ENCODE measurements at places on chromosomes 12 and 14. TPM values are rescaled to one million over a fixed set of nuclear protein-coding genes. Genes with fewer than 3 reads are reported as not detected.

Gene LRCOL1
- 0.17 TPM for total RNA-seq

DNA sequence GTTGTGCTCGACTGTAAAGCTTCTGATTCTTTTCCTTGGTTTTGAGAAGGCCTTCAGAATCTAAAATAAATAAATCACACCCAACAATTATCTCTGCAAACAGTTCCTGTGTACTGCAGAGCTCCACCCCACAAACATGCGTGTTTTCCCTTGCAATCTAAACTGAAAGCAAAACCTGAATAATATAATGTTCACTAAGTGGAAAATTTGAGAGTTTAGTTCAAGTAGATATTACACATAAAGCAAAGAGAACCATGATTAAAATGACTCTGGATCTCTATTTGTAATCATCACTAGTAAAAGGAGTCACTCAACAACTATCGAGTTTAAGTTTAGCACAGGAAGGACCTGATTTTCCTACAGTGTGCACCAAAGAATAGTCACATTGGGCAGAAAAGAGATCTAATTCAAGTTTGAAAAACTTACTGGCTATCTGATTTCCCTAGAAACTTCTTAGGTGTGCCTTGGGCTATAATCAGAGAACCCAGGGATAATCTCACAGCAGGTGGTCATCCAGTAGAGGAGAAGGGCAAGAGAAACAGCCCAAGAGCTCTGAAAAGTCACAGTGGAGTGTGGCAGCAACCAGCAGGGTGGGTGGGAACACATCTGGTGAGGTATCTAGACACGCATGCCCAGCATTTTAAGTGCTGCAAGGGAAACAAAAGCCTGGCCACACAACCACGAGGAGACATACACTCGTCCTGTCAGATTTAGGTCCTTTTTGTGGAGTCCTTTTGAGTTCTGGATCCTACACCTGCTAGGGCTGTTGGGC lies 25.4 kb downstream of the ATG14 start:
- no peak for DNase-seq
- H3K36me3 ChIP-seq = peaks cover 2% of the 10 kb centered on the region
- no peak overlapping the region for H3K27ac ChIP-seq

- H3K4me1 ChIP-seq = no peaks in the 10 kb centered on the region
- peak overlapping the region; percentile 96 for H3K27ac ChIP-seq
- DNase-seq = no peak
- H3K27me3 ChIP-seq = no peaks in the 10 kb centered on the region
These were observed 562 bp upstream of the GLIPR1L2 start for GRCh38 chr12:75390156-75390898.

GRCh38 chr14:24160850-24161804 lies at the start of gene IRF9:
IRF9 (plus strand) TSS chr14:24161265; CDS start chr14:24162145, 880 bp downstream.
- peak within 1 kb of the TSS; percentile 75 for H3K4me3 ChIP-seq
- DNase-seq = peak; percentile 87
- H3K27ac ChIP-seq = peak within 1 kb of the TSS; percentile 91
- no peaks in the 10 kb centered on the region for H3K27me3 ChIP-seq

DNA sequence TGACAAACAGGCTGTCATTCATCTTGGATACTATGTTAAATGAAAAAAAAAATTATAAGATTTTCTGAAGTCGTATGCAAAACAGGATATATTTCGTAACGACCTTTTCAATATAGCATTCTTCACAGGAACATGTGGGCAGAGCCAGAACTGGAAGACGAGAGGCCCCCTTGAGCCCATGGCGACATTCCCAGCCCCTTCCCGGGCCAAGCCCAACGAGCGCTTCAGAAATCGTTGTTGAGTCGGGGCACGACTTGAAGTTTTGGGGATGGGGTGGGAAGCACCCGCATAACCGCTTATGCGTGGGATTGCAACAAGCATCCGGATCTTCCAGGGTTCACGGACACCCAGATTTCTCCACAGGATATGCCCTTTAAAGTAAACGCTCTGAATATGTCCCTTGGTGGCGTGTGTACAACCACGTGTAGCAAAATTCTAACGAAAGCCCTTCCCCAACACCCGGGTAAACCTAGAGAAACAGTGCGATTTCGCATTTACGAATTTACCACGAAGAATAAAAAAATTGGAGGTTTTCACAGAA lies 736 bp downstream of the C14orf39 start:
- no peak overlapping the region for H3K27ac ChIP-seq
- H3K36me3 ChIP-seq = no peaks in the 10 kb centered on the region
- H3K4me1 ChIP-seq = no peaks in the 10 kb centered on the region
- no peak overlapping the region for H3K4me3 ChIP-seq

- H3K4me3 ChIP-seq = no peak overlapping the region
- no peak overlapping the region for H3K27ac ChIP-seq
- H3K27me3 ChIP-seq = no peaks in the 10 kb centered on the region
- H3K36me3 ChIP-seq = no peaks in the 10 kb centered on the region
- no peak for DNase-seq
These were observed 9.0 kb upstream of the BDKRB1 start for GRCh38 chr14:96247031-96247430.

DNA sequence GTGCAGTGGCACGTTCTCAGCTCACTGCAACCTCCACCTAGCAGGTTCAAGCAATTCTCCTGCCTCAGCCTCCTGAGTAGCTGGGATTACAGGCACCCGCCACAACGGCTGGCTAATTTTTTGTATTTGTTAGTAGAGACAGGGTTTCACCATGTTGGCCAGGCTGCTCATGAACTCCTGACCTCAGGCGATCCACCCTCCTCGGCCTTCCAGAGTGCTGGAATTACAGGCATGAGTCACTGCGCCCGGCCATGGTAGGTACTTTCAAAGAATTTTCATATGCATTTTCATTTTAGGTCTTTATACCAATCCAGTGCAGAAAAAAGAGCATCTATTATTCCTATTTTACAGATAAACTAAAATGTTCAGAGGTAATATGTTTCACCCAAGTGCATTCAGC lies 411.3 kb upstream of the USP15 start:
- no peaks in the 10 kb centered on the region for H3K36me3 ChIP-seq
- H3K27me3 ChIP-seq = no peaks in the 10 kb centered on the region
- DNase-seq = no peak
- no peak overlapping the region for H3K27ac ChIP-seq
- H3K4me3 ChIP-seq = no peak overlapping the region
- no peaks in the 10 kb centered on the region for H3K4me1 ChIP-seq

DNA sequence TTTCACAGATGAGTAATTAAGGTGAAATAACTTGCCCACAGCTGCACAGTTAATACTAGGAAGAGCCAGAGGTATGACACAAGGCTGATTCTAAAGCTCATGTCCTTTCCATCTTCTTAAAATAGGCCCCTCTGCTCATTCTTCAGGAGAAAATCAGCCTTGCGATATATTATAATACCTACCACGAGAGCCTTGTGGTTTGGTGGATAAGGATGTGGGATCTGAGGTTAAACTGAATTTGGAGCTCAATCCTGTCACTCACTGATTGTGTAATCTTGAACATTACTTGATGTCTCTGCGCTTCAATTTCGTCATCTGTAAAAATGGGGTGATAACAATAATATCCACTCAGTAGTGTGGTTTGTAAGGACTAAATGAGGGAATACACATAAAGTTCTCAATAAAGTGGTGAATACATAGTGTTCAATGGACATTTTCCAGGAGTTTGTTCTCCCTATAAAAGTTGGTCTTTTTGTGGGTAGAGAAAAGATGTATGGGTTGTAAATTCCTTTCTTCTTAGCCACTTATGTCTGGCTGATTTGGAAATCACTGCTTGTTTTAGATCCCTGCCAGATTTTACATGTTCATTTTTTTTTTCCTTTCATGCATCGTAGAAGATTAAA lies 25.1 kb upstream of the ATP2B1 start:
- no peaks in the 10 kb centered on the region for H3K36me3 ChIP-seq
- H3K4me3 ChIP-seq = no peak overlapping the region
